ENCODE measurements at places on chromosomes 7 and 10.

GRCh38 chr10:102714621-102715455, at the start of gene SFXN2:
Gene SFXN2, plus strand, starts transcription at chr10:102714636. Its CDS starts 12,001 bp downstream, at chr10:102726637.
- no peak for DNase-seq

- DNase-seq: no peak
Observed at GRCh38 chr7:134186801-134187200, 59.7 kb downstream of the LRGUK start.

DNA sequence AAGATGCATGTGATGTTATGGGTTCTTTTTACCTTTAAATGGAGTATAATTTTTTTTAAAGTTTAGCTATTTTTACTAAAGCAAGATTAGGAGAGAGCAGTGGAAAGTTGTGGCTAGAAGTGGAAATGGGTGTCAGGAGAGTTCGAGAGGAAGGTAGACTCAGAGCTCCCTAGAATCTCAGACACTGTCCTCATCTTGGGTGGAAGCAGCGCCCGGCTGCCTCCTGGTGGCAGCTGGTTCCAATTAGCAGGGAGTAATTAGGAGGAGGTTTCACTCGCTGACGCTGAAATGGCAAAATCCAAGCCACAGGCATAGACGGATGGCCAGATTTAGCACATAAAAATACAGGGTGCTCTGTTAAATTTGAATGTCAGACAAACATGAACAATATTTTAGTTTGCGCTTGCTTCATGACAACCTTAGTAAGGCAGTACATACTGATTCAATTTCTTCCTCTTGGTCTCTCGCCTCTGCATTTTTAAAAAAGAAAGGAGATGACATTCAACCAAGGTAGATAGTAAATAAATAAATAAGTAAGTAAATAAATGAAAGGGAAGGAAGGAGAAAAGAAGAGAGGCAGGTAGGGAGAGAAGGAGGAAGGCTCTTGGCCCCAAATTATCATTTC, 58.5 kb downstream of the LGI1 start:
- no peak for DNase-seq

DNA sequence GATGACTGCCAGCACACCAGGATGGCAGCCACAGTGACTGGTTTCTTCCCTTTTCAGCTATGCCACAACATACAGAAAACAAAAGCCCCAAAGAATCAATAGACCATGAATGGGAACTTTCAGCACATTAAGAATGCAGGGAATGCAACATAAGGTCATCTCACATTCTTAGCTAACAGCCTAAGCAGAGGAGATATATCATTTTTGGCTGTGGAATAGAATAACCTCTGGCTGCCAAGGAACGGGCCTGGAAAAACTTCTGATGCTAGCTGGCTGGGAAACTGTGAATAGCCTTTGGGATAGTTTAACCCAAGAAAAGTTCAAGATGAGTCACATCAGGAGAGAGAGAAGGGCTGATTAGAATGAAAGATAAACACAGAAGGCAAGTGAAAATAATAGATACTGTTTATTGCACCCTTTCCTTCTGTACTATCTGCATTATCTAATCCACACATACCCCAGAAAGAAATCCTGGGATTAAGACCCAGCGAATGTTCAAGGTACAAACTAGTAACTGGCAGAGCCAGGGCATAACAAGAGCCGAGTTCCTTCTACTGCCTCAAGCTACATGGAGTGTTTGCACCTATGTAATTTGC, 169.2 kb downstream of the SEMA3A start:
- DNase-seq: no peak

DNA sequence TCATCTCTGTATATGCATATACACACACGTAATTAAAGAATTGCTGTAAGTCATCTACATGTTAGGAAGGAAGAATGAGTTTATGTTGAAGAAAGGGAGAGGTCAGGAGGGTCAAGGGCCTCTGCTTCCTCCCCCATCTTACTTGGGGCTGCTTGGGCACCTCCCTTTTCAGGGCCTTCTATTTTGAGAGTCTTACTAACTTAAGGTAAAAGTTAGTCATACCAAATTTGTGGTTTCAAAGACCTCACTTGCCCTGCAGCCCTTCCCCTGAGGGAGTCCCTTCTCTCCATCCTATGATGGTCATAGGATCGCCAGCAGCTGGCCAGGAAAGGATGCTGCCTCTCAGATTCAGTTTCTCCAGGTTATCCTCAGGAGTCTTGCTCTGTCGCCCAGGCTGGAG, 2.6 kb downstream of the PLEKHS1 start:
- DNase-seq: no peak

DNA sequence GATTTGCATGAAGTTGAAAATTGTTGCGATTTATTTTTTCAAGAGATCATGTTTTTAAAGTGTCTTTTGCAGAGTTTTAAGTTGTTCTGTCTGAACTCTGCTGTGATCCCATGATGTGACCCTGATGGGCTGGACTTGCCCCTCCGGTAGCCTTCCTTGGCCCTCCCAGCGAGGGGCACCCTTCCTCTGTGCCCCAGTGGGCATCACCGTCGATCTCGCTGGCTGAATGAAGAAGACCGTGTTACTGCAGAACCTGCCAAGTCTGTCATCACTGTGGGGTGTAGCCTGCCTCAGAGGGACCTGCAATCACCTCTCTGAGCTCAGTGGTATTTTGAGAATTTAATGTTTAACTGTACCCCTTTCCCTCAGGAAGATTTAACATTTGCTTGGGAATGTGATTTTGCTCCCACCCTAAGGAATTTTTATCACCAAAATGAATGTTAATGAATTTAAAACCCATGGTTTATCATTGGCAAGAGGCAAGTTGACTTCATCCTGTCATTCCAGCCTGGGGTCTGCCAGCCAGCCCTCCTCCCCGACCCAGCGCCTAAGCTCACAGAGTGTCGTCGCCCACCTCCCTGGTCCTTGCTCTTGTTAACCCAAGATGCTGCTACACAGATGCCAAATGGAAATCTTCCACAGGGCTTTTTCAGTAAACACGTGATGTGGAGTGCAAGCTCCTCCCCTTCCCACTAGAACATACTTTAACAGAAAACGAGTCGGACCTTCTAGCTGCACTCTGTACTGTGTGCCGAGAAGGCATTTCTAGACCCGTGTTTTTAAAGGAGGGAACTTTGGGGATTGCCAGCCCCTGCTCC, 115.4 kb downstream of the NT5C2 start:
- DNase-seq: no peak

GRCh38 chr10:77872151-77872946, 54.2 kb downstream of the DLG5 start:
- DNase-seq: no peak

- peak; percentile 54 for DNase-seq
Observed at GRCh38 chr10:130484468-130485180, 348.4 kb downstream of the GLRX3 start.

DNA sequence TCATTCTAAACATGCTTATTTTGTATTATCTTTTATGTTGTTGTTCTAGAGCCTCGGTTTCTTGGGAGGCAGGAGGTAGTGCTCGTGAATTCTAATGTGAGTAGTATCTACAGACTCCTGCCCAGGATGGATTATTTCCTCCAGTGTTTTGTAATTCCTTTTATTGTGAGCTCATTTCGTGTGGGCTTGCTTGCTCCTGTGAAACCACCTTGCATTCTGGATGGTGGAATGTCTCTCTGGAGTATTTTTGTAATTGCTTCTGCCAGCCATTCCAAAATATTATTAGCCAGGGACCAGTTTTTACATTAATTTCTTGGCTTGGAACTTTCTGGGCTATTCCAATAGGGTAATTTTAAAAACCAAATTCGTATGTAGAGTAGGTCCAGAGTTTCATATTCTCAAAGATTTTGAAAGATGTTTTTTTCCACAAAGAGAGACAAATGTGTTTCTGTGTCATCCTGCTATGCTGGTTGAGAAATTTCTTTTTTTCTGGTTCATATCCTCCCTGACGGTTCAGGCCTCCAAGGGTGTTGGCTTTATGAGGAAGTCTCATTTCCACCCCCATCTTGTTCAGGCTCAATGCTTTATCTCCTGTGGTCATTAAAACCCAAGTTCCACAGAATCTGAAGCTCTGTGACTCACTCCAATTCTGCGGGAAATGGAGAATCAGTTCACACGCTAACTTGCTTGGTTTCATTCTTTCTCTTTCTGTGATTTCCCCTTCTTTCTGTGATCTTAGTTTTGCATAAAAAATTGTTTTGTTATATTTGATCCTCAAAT, 41.7 kb upstream of the CALD1 start:
- DNase-seq: no peak

GRCh38 chr7:50379082-50379481, 71.1 kb downstream of the FIGNL1 start:
- no peak for DNase-seq

- no peak for DNase-seq
Observed at GRCh38 chr10:75967491-75967890, 536.1 kb downstream of the LRMDA start.

DNA sequence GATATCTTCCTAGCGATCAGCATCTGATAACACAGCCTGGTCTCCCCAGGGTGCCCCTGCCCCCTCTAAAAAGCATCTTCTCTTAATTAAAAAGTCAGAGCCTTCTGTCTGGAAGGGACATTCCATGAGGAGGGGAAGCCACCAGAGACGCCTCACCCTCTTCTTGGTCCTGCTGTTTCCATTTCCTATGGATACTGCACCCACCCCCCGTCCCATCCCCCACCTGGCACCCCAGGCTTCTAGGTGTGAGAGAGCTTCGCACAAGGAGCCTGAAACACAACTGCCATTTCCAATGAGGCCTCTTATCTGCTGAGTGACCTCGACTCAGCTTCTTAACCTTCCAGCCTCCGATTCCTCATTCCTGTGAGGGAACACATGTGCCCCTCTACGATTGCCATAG, 51.4 kb downstream of the COL13A1 start:
- no peak for DNase-seq

GRCh38 chr10:124738441-124738840, 5.7 kb downstream of the FAM53B start:
- no peak for DNase-seq

DNA sequence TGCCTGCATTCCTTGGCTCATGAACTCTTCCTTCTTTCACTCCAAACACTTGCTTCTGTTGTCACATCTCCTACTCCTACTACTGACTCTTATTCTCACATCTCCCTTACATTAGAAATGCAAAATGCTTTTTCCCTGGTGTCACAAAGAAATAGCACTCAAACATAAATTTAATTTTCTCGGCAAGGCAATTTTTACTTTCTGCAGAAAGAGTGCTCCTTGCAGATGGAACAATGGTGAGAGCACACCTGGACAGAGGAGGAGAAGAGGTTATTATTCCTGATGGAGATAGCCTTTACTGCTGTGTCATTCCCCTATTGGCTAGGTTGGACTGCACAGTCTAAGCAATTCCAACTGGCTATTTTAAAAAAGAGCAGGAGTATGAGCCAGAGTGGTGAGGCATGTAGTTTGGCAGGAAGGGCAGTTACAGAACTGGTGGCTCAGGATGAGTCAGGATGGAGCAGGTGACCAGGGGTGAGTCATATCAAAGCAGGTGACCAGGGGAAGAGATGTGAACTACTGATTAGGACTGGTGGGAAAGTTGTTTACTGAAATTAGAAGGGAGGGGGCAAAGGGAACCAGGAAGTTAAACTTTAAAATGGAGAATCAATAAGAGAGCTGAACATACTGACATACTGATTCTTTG, 52.9 kb downstream of the CYP2C9 start:
- no peak for DNase-seq

DNA sequence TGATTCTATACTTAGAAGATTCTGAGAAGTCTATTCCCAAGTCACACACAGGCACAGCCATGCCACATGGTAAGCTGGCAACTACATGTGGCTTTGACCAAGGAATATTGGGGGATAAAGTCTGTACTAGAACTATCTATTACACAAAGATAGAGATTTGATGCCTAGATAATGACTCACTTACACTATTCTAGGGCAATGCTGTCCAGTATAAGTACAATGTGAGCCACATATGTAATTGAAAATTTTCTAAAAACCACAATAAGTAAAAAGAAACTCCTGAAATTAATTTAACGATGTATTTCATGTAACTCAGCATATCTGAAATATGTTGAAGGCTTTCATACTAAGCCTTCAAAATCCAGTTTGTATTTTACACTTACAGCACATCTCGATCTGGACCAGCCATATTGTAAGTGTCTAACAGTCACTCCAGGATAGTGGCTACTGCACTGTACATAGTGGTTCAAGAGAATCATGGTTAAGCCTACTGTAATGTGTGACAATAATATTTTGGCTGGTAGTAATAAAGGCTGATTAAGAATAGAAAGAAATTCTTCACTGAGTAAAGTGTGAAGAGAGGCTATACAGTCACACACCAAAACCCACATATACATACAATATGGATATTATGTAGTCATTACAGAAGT, 62.8 kb downstream of the RTKN2 start:
- DNase-seq: no peak

GRCh38 chr10:110376021-110376766, 71.5 kb upstream of the SMNDC1 start:
- no peak for DNase-seq

GRCh38 chr7:31785101-31785500, 98.1 kb downstream of the PPP1R17 start:
- no peak for DNase-seq

GRCh38 chr7:50644114-50644513, 78.9 kb upstream of the DDC start:
- DNase-seq: no peak

DNA sequence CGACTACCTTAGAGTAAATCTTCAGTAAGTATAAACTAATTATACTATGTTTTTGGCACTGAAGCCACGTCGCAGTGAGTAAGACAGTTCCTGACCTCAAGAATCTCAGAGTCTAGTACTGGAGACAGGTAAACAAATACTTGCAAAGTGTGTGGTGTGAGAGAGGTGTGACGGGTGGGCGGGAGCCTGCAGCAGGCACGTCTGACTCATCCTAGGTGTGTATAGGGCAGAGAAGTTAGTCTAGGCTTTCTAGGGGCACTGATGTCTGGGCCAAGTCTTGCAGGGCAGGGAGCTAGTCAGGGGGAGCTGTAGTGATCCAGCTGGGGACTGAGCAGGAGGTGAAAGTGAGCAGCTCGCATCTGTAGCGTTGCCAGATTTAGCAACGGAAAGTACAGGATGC, 35.9 kb upstream of the SFTPD start:
- DNase-seq: no peak

- DNase-seq: no peak
Observed at GRCh38 chr7:76354516-76354915, 4.3 kb downstream of the YWHAG start.

DNA sequence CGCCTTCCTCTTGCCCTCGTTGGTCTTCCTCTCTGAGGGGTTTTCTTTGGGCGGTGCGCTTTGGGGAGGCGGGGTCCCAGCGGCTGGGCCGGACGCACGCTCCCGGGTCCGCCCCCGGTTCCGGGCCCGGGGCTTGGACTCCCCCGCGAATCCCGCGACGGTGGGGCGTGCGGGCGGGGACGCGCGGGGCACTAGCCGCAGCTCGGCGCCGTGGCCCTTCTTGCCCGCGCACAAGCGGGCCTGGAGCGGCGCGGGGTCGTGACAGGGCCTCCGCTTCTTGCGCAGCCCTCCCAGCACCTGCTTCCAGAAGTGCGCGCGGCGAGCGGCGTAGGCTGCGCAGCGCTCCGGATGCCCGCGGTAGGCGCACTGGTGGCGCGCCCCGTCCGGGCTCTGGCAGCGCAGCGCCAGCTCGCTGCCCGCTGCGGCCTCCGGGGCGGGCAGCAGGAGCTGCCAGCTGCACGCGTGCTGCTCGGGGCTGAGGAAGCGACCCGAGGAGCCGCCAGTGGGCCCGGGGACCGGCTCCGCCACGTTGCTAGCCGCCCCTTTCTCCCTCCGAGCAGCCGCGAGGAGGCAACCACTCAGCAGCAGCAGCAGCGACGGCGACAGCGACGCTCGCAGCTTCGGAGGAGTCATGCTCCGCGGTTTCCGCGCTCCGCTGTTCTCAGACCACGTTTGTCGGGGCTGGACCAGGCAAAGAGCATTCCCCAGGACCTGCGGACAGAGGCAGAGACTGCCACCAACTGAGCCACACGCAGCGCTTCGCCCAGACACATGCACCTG, 759 bp downstream of the FGFBP3 start:
- DNase-seq: peak; percentile 84

GRCh38 chr10:17548162-17548561, 69.0 kb downstream of the HACD1 start:
- DNase-seq: no peak

All from coronary artery (tissue), 2 donors.